ENCODE measurements at places on chromosomes 6 and 20. TPM values are rescaled to one million over a fixed set of nuclear protein-coding genes. Genes with fewer than 3 reads are reported as not detected.

The INSM1 gene
- not detected for total RNA-seq

The FKBP1C gene
- not detected for total RNA-seq

The PEX7 gene
- 19.3 TPM for total RNA-seq

DNA sequence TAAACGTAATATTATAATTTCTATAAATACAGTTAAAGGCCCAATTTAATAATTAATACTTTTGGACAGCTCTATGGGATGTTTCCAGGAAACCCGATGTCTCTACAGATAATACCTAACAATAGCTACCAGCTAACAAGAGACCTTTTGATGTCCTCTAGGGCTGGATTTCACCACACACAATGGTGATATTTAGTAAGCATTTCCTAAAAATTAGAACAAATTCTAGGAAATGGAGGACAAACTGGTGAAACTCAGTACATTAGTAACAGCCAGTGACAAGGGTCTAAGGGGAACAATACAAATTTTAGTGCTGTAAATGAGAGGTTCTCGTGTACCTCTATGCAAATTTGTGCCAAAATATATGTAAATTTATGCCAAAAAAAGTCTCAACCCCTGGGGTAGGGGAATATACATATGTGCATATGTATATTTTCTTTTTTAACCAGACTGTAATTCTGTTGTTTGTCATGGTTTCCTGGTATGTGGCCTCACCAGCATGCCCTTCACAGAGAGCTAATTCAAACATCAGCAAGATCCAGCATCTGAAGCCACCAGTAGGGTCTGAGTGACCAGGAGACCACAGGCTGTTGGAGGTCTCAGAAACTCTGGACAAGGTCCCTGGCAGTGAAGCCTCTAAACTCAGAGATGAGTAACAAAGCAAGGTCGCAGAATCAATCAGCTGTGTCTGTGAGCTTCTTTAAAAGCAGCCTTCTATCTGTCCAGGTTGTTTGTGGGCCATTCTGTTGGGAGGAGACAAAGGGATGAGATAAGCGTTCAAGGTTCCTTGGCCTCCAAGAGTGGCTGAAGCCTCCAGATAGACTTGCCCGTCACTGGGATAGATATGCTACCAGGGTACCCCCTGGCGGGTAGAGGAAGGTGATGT lies 235.1 kb upstream of the RREB1 start:
- no peak for DNase-seq

DNA sequence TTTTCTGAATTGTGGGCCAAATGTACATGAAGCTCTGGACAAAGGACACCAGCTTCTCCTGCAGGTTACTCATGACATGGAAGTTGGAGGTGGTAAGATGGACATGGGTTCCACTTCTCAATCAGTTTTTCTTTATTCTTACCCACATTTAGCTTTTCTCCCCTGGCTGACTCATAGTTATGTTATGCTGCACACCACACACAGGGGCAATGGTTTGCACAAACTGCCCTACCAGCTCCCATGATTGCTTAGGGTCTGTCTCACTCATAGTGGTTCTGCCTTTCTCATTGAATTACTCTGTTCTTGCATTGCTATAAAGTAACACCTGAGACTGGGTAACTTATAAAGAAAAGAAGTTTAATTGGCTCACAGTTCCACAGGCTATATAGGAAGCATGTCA lies 4.5 kb upstream of the CD109 start:
- peak; percentile 25 for DNase-seq
